ENCODE measurements at places on chromosomes 12 and 14.

- DNase-seq: no peak
Observed at GRCh38 chr14:94066089-94066676, 14.8 kb downstream of the DDX24 start.

DNA sequence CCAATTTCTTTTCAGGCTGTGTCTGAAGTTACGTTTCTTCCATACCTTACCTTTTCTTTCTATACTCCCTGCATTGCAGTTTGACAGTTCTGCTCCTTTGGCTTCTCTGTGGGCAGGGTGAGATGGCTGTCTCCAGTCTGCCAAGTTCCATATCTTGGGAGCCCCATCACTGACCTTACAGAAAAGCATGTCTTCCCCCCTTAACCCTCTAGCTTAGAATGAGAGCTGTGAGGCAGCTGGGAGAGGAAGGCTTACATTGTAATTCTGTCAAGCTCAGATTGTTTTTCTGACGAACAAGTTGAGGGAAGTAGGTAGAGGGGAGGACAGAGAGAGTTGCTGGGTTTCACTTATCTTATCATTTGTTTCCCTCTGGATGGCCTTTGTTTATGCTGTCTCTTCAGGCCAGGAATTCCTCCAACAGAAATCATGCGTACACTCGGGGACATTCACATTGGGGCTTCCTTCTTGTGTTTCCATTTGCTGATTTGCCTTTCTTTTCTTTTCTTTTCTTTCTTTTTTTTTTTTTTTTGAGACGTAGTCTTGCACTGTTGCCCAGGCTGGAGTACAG, 9.3 kb downstream of the DAAM1 start:
- no peak for DNase-seq

DNA sequence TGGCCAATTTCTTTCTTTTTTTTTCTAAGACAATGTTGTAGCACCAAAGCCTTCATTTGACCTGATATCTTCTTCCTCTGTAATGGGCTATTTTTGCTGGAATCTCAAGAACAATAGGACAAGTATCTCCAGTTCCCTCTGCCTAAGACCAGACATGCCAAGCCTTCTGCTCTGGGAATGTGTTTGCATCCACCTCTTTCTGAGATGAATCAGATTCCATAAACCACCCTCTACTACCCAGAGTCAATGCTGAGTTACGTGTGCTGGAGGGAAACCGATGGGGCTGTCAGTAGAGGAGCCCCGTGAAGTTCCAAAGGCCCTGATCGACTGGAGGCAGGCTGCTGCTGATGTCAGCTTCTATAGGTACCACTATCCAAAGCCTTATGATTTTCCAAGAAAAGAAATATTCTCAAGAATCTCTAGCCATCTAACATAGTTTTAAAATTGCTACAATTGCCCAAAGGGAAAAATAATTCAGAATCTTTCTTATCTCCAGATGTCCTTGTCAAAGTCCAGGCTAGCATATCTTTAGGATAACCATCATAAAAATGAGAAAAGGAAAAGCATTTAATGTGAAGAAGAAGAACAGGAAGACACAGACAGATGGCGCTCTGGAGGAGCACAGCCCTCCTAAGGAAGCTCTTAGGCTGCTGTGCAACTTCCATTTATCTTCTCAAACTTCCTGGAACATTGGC, 101.9 kb downstream of the SLC8A3 start:
- peak; percentile 47 for DNase-seq

GRCh38 chr14:37870170-37870569, 274.7 kb downstream of the TTC6 start:
- no peak for DNase-seq

GRCh38 chr14:95477411-95478269, 38.8 kb downstream of the SYNE3 start:
- no peak for DNase-seq

DNA sequence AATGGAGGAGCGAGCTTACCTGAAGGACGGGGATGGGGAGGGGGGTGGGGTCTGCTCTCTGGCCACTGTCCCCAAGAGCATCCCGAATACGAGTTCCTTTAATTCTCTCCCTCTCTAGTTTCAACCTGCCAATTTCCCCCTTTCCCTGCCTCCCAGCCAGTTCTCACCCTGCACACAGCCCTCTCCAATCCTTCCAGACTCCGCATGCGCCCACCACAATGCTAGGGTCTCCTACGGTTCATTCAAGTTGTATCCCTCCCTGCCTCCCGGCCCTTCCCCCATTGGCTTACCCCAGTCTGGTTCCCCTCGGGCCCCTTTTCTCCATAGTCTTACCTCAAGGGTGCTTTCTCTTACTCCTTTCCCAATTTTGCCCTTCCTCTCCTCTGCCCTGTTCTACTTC, 708 bp upstream of the IGFBP6 start:
- no peak for DNase-seq

DNA sequence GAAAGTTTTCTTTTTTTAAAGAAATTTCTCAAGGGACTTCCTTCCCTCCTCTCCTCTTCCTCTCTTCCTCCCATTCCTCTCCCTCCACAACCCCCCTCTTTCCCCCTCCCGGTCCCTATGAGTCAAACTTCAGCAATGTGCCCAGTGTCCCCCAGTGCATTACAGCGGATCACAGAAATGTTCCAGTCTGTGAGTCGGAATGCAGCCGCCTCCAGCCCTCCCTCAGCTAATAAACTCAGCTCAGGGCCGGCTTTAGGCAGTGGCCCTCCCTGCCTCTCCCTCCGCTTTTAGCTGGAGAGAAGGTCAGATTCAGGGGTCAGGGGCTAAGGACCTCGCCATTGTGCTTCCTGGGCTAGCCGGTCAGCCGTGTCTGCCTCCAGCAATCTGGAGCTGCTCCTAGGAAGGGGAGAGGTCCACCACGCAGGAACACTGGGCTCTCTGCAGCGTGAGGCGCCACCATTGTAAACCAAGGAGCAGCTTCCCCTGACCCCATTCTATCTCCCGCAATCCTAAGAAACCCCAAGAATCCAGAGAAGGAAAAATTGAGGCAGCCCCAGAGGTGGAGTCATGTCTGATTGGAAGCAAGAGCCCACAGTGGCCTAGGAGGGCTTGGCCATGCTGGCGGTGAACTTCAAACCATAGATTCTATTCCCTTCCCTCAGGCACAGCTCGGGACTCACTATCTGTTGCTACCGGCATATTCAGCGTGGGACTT, 1.1 kb upstream of the HDAC7 start:
- peak; percentile 97 for DNase-seq
